ENCODE measurements at places on chromosomes 3 and 15.

GRCh38 chr15:67103869-67104268 is 38.5 kb downstream of the SMAD3 start:
- no peaks in the 10 kb centered on the region for H3K36me3 ChIP-seq
- no peak for DNase-seq
- peaks cover 57% of the 10 kb centered on the region for H3K4me1 ChIP-seq
- no peak overlapping the region for H3K4me3 ChIP-seq
- H3K27me3 ChIP-seq: no peaks in the 10 kb centered on the region

DNA sequence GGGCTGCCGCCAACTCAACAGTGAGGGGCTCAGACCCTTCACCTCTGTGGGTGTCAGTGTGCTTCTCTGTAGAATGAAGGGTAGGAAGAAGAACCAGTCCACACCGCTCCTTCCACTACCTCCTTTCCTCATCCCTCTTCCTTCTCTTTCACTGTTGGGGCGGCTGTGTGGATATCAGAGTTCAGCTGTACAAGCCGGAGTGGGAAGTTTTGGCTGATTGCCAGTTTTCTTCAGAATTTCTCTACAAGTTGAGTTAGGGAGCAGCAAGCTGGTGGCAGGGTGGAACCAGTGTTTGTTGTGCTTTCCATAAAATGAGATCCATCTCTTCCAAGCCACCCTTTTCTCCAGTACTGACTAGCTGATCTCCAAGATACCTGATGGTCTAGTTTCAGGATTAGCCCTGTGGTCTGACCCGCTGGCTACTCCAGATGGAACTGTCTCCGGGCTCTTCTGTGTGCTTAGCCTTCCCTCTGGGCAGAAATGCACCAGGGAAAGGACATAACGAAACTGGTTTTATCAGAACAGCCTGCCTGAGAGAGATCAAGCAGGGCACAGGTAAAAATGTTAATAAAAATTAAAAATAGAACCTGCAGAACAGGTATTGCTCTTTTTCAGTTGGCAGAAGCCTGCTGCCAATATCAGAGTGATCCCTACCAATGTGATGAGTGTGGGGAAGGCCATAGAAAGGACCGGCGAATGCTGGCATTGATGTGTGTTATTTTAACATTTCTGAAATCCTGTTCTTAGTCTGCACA is 169.9 kb upstream of the TSC22D2 start:
- H3K4me1 ChIP-seq: peaks cover 5% of the 10 kb centered on the region
- H3K27ac ChIP-seq: peak overlapping the region; percentile 76
- no peak overlapping the region for H3K4me3 ChIP-seq
- no peak for DNase-seq

- no peak overlapping the region for H3K27ac ChIP-seq
- H3K4me3 ChIP-seq: no peak overlapping the region
- no peaks in the 10 kb centered on the region for H3K27me3 ChIP-seq
- no peaks in the 10 kb centered on the region for H3K4me1 ChIP-seq
Measured at GRCh38 chr3:82100378-82100777, 338.9 kb upstream of the GBE1 start.

DNA sequence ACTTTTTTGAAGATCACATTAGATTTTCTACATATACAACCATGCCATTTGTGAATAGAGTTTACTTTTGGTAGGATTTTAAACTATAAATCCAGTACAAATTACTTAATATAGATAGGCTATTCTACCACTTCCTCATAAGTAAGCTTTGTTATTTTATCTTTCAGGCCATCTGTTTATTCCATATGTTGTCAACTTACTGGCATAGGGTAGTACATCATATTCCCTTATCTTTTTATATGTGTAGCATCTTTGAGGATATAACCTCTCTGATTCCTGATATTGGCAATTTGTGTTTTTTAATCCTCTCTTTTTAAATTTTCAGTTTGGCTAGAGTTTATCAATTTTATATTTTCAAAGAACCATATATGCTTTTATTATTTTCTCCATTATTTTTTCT is 515.4 kb downstream of the DIPK2A start:
- no peaks in the 10 kb centered on the region for H3K27me3 ChIP-seq
- no peak overlapping the region for H3K27ac ChIP-seq
- no peak for DNase-seq
- no peaks in the 10 kb centered on the region for H3K4me1 ChIP-seq
- no peaks in the 10 kb centered on the region for H3K36me3 ChIP-seq

DNA sequence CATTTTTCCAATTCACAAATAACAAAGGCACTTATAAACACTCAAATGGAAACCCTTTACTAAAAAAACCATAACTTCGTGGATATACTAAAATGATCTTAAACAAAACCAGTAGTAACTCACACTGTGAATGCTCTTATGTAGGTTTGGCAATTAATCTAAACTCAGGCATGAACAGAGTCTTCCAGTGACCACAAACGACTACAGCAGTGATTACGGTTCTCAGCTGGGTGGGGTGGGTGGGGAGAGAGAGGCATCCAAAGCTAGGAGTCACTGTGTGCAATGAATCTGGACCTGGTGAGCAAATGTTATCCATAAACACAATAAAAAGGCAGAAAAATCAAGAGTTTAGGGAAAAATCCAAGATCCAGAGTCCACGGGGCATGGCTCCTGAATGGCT is 21.3 kb downstream of the SLC12A8 start:
- no peaks in the 10 kb centered on the region for H3K27me3 ChIP-seq
- peaks cover 6% of the 10 kb centered on the region for H3K4me1 ChIP-seq
- DNase-seq: no peak
- H3K36me3 ChIP-seq: peaks cover 9% of the 10 kb centered on the region
- no peak overlapping the region for H3K4me3 ChIP-seq

DNA sequence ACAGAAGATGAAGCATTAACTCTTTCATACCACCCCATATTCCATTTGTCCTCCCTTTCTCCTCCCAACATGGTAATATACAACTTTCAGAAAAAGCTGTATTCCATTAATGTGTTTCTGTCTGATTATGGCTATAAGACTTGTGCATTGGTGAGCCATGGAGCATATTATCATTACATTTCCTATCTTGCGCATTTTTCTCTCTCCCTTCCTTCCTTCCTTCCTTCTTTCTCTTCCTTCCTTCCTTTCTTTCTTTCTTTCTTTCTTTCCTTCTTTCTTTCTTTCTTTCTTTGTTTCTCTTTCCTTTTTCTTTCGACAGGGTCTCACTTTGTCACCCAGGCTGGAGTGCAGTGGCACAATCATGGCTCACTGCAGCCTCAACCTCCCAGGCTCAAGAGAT is 25.5 kb upstream of the PDE8A start:
- H3K36me3 ChIP-seq: no peaks in the 10 kb centered on the region
- H3K27me3 ChIP-seq: no peaks in the 10 kb centered on the region
- no peak for DNase-seq
- no peak overlapping the region for H3K27ac ChIP-seq

DNA sequence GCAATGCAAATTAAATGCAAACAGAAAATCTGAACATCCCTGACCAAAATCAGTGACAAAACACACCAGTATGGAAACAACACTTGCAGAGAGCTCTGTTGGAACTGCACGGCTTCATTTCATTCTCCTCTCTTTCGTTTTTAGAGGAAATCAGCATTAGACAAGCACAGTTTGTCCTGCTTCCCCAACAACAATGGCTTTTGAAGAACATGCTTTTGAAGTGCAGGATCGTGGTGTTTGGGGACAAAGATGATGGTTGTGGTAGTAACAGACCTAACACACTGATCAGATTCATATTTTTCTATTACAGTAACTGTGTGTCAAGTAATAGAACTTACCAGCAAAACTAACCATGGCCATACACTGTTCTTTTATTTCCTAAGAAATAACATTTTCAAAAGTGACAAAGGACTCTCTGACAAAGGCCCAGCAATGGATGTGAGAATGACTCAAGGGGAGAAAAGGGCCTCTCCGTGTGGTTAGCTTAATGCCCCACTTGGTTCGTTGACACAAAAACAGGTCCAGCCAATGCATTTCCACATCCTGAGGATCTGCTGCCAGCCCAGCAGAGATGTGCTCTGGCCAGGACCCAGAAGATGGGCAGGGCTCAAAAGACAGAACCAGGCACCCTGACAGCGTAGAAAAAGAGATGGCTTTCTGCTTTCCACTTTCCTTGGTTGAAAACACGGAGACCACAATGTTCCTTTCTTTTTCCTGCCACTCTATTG is 84.1 kb downstream of the CCNL1 start:
- H3K36me3 ChIP-seq: no peaks in the 10 kb centered on the region
- no peak overlapping the region for H3K4me3 ChIP-seq
- H3K27ac ChIP-seq: peak overlapping the region; percentile 66
- DNase-seq: no peak
- H3K27me3 ChIP-seq: no peaks in the 10 kb centered on the region

DNA sequence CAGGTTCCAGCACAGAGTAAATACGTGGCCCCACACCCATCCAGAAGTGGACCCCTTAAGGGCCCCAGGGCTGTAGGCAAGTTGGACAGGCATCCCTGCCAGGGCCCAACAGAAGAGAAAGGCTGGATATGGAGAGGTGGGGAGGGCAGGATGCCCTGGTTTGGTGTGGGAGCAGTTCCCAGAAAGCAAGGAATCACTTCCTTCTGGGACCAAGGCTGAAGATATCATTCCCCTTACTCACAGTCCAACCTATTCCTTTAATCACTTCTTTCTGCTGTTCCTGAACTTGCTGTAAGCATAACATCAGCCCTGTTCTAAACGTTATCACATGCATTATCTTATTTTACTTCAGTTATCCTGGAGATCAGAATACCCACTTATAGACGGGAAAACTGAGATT is 6.1 kb upstream of the MESP2 start:
- no peaks in the 10 kb centered on the region for H3K4me1 ChIP-seq
- no peaks in the 10 kb centered on the region for H3K27me3 ChIP-seq
- no peak overlapping the region for H3K4me3 ChIP-seq
- DNase-seq: no peak
- H3K36me3 ChIP-seq: no peaks in the 10 kb centered on the region

- H3K27me3 ChIP-seq: no peaks in the 10 kb centered on the region
- H3K4me3 ChIP-seq: peak within 1 kb of the TSS; percentile 87
- H3K27ac ChIP-seq: peak within 1 kb of the TSS; percentile 88
- no peaks in the 10 kb centered on the region for H3K36me3 ChIP-seq
- peaks cover 25% of the 10 kb centered on the region for H3K4me1 ChIP-seq
Measured at GRCh38 chr15:55993111-55993803, at the start of gene NEDD4. Gene NEDD4 (minus strand): TSS chr15:55993612. CDS start chr15:55993555, 57 bp downstream.

DNA sequence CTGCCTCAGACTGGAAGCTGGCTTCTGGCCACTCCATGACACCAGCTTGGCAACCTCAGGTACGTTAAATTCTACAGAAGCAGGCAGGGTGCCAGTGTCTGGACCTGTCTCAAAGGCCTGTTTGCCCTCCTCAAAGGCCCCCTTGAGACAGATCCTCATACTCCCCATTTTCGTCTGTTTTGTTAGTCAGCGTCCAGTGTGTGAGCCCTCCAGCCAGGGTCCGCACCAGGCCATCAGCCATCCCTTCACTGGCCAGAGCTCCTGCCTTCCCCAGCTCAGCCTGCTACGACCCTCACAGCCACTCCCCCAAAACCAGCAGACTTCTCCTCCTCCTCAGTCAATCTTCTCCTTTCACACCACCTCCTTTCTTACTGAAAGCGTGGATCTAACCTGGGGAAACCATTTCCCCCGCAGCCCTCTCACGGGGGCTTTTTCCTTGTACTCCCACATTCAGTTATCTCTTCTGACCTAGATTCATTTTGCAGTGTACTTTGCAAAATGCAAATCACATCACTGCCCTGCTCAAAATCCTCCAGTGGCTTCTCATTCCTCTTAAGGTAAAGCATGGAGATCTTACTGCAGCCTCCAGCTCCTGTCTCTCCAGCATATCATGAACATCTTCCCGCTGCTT is 66.1 kb upstream of the CTDSPL start:
- H3K27me3 ChIP-seq: no peaks in the 10 kb centered on the region
- H3K4me3 ChIP-seq: no peak overlapping the region
- H3K36me3 ChIP-seq: peaks cover 27% of the 10 kb centered on the region
- no peak for DNase-seq

GRCh38 chr3:134608771-134609435 is 41.9 kb downstream of the KY start:
- no peak for DNase-seq
- H3K4me1 ChIP-seq: no peaks in the 10 kb centered on the region
- peaks cover 5% of the 10 kb centered on the region for H3K36me3 ChIP-seq
- H3K27me3 ChIP-seq: no peaks in the 10 kb centered on the region
- H3K27ac ChIP-seq: no peak overlapping the region
- H3K4me3 ChIP-seq: no peak overlapping the region

GRCh38 chr3:59160133-59160746 is 110.4 kb upstream of the CFAP20DC start:
- H3K4me3 ChIP-seq: no peak overlapping the region
- no peaks in the 10 kb centered on the region for H3K36me3 ChIP-seq
- no peak for DNase-seq
- no peaks in the 10 kb centered on the region for H3K27me3 ChIP-seq
- no peaks in the 10 kb centered on the region for H3K4me1 ChIP-seq

DNA sequence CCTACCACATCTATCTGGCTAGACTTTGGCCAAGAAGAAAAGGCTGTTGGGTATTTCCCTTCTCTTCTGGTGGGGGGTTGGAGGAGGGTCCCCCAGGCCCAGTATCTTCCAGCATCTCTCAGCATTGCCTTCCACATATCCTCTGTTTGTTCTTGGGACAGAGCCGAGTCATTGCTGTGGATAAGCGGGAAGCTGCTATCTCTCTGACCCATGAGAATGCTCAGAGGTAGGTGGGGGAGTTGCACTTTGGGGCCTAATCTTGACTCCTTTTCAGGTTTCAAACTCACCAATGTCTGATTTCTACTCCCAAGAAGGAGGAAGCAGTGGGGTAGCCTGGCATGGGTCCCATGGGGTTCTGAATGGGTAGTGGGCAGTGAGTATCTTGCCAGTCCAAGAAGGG is 8.0 kb downstream of the HEMK1 start:
- no peaks in the 10 kb centered on the region for H3K27me3 ChIP-seq
- no peak overlapping the region for H3K4me3 ChIP-seq
- peaks cover 2% of the 10 kb centered on the region for H3K4me1 ChIP-seq
- no peak for DNase-seq
- peaks cover 50% of the 10 kb centered on the region for H3K36me3 ChIP-seq

DNA sequence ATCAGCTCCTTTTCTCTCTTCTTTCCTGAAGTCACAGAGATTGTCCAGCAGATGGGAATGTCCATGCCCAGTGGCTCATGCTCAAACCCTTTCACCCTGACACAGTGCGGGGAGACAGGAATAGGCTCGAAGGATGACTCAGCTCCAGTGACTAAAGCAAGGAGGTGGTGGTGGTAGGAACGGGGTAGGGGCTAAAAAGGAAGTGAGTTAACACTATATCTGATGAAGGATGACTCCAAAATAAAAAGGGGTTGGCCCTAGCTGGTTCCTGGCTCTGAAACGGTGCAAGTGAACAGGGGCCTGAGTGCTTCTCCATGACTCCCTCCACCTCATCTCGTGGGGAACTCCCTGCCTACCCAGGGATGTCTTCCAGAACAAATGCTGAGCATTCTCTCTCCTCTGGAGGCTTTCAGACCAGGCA is 167.4 kb upstream of the LPP start:
- H3K4me1 ChIP-seq: no peaks in the 10 kb centered on the region
- no peak overlapping the region for H3K4me3 ChIP-seq
- H3K27me3 ChIP-seq: no peaks in the 10 kb centered on the region
- H3K36me3 ChIP-seq: no peaks in the 10 kb centered on the region
